Stimulated activated CD8-positive, alpha-beta memory T cell treated with anti-CD3 and anti-CD28 coated beads, Interleukin-2, amount 100 ng/mL, for 1 hour (primary cell): ENCODE measurements at places on chromosomes 3 and 15.
A peak's percentile ranks its signal among the peaks of the same experiment; 100 is the strongest.

GRCh38 chr3:128736601-128737000 lies 10.6 kb downstream of the RAB7A start:
- DNase-seq, result no peak

DNA sequence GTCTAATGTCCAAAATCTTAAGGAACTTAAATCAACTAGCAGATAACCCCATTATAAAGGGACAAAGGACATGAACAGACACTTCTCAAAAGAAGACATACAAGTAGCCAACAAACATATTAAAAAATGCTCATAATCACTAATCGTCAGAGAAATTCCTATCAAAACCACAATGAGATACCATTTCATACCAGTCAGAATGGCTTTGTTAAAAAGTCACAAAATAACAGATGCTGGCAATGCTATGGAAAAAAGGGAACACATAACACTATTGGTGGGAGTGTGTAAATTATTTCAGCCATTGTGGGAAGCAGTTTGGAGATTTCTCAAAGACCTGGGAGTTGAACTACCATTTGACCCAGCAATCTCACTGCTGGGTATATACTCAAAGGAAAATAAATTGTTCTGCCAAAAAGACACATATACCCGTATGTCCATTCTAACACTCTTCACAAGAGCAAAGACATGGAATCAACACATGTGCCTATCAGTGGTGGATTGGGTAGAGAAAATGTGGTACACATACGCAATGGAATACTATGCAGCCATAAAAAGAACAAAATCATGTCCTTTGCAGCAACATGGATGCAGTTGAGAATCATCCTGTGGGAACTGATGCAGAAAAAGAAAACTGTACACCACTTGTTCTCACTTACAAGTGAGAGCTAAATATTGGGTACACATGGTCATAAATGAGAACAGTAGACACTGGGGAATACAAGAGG lies 78.5 kb downstream of the TCF12 start:
- DNase-seq, result no peak

GRCh38 chr3:87333393-87333892 lies 57.1 kb upstream of the POU1F1 start:
- no peak for DNase-seq

GRCh38 chr3:157494581-157495281 lies 8.5 kb downstream of the VEPH1 start:
- no peak for DNase-seq

- DNase-seq, result no peak
These were observed 120.8 kb downstream of the SLCO3A1 start for GRCh38 chr15:91974321-91974720.

GRCh38 chr3:142916605-142917004 lies 27.7 kb upstream of the PCOLCE2 start:
- DNase-seq, result no peak

DNA sequence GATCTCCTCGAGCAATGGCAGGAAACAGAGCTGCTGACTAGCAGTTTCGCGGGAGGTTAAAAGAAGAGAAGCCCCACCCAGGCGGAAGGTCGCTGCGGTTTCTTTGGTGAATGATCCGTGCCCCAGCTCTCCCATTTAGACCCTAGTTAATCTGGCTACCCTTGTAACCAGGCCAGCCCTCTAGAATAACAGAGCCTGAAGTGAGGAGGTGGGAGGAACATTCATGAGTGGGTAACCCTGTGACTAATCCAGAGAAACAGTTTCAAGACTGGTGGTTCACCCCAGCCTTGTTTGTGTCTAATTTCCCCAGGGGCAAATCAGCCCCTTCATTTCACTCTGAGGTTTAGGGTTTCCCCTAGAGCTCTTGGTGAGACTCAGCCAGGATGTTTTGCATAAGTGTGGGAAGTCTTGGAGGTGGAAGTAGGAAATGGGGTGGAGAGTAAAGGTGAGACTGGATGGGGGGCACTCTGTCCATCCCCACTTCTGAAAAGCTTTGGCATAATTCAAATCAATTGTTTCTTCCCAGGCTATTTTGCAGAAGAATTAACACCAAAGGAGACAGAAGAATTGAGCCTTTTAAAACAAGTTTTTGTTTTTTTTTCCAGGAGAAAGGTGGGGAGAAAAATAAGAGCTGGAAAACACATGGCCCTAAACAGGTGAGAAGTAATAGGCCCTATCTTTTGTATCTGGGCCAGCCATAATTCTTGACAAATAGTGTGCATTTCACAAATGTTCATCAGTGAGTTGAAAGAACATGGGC lies 303.1 kb downstream of the RPLP1 start:
- peak; percentile 41 for DNase-seq

- no peak for DNase-seq
These were observed 12.1 kb downstream of the OSBPL10 start for GRCh38 chr3:31968927-31969418.

DNA sequence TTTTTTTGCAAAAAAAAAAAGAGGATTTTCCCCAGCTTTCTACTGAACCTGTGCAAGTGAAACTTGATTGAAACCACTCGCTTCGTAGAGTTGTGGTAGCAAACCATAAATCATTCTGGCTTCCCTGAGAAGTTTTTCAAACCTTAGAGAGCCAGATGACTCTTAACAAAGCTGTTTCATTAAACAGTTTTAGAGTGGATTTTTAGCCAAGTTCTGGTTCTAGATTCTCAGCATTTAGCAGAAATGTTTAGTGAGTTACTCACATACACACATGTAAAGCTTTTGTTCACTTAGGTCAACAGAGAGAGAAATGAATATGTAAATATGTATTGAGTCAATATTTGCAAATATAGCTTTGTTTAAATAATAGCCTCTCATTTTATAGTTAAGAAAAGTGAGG lies 18.1 kb upstream of the CCR9 start:
- no peak for DNase-seq

DNA sequence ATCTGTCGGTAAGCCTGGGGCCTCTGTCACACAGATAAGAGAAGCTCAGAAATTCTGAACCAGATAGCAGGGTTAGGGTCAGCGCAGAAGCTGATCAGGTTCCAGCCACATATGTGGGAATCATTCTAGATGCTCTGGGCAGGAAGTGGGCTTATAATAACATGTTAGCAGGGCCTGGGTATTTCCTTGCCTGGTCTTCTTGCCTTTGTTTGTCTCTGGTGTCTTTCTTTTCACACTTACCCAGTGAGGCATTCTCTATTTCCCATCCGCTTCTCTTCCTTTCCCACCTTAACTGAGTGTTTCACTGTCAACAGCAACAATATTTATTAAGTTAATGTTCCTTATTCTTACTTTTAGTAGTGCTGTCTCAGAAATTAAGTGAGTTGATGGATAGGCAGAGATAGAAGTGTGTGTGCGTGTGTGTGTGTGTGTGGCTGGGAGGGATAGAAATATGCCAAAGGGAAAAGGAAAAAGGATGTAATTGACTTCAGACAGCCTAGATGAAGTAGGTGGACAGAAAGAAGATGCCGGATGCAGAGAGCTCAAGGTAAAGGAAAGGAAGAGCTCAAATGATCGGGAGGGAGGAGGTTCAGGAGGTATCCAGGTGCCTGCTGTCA lies 2.0 kb downstream of the PLA1A start:
- no peak for DNase-seq

DNA sequence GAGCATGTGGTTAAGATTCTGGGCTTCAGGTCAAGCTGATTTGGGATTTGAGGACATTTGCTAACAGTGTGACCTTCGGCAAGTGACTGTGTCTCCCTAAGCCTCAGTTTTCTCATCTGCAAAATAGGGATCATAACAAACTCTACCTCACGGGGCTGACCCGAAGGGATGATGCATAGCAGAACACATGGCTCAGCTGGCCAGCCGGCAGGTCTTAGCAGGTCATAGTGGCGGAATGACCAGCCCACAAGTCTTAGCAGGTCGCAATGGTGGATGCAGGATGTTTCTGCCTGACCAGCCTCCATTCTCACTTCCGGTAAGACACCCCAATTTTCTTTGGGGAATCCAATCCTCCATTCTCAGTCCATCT lies 63.3 kb downstream of the IQSEC1 start:
- no peak for DNase-seq

- no peak for DNase-seq
These were observed 107.0 kb downstream of the IQSEC1 start for GRCh38 chr3:12965999-12966846.

DNA sequence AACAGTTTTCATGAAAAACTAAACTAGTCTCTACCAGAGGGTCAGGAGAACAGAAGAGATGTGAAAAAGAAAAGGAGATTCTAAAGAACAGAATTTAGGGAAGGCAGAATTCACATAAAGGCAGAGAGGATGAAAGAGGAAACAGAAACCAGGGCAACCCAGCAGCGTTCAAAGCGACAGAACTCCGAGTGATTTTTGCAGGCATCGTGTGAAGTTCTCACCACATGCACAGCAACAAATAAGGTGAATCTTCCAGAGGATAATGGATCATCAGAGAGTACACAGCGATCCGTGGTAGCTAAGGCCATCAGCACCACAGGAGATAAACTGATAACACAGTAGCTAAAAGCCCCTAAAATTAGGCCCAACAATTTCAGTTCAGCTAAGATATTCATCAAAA lies 250.8 kb upstream of the THBS1 start:
- no peak for DNase-seq

GRCh38 chr3:24101676-24102168 lies 156.6 kb downstream of the NR1D2 start:
- DNase-seq, result no peak

- DNase-seq, result no peak
These were observed 12.5 kb downstream of the EID1 start for GRCh38 chr15:48890375-48890972.

DNA sequence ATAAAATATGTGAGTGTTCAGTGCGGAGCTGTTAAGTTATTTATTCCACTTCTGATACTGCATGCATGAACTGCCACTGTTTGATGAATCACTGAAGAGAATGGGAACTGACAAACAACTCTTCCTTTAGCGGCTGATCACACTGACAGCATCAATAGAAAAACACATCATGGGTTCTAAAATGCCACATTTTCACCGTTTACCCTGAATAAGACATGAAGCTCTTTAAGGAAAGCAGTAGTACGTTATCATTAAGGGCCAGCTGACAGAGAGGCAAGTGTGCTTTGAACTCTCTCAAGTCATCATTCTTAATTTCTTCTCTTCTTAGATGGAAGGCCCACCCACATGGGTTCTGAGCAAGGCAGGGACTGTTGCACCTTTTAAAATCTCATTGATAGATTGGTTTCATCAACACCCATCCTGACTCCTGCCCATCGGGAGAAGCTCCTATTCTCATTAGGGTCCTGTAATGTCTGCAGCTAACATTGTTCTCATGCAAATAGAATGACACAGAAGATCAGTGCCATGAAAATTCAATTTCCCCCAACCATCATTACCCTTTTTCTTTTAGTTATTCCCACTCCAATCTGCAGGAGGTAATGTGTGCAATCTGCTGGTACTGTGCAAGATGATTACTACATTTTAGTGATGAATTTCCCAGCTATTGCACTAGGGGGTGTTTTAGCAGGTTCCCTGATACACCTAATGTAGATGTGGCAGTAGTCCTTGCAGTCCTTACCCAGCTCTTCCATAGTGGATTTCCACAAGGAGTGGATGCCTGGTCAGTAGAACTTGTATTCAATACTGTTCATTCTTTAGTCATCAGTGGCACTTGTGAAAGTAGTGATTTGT lies 119.1 kb downstream of the ROBO2 start:
- DNase-seq, result no peak

DNA sequence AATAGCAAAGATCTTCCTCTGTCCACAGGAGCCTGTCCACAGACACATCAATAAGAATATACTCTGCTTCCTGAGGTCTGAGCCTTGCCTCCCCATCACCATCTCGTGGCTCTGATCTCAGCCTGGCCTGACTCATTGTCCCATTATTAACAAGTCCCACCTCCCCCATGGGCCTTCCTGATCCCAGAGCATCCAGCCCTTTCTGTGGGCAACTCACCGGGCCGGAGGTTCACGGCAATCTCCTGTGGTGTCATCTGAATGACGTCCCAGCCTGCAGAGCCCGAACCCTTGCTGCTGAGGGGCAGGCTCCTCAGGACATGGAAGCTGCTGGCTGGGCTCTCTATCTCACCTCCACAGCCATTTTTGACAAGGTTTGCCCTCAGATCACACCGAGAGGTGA lies 28.1 kb downstream of the ITGB5 start:
- no peak for DNase-seq
